ENCODE measurements at places on chromosomes 3 and 15.

DNA sequence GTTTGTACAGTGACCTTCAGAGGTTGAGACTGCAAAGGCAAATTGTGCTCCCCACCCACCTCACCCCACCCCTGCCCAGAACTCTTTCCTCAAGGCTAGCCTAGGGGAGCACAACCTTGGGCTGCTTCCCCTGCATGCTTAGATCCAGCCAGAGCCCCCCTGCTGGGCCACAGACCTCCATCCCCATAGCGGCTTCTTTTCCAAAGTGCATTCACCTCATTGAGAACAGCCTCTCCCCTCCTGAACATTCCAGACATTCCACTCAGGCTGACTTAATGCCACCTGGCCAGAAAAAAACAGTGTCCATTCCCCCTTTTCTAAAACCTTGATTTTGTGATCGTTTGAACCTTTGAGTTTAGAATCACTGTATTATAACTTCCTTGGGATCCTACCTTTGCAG is 124.4 kb upstream of the TOPAZ1 start:
- no peak for DNase-seq

DNA sequence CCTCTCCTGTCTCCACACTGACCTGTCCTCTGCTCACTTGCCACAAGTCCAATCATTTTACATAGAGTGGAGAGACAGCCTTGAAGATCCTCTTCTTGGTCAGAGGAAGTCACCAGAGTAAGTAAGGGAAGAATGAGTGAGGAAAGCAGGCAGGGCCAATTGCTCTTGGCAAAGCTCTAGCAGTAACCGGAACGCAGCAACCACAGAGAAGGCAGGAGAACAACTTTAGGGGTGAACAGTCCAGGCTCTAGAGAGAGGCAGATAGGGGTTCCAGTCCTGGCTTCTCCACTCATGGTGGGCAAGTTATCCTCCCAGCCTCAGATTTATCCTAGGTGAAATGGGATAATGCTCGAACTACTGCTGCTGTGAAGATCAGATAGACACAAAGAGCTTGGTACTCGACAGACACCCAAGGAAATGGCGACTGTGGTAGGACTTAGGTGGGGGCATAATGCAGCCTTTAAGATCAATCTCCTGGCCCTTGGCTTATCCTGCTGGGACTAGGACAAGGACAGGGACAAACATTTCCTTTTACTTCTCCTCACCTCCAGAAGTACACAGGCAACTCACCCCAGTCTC is 1.2 kb upstream of the ADAMTSL3 start:
- no peak for DNase-seq

GRCh38 chr15:70447521-70447920 is 315.8 kb downstream of the UACA start:
- no peak for DNase-seq

GRCh38 chr15:52284164-52284563 is 11.4 kb downstream of the MYO5C start:
- DNase-seq: no peak

DNA sequence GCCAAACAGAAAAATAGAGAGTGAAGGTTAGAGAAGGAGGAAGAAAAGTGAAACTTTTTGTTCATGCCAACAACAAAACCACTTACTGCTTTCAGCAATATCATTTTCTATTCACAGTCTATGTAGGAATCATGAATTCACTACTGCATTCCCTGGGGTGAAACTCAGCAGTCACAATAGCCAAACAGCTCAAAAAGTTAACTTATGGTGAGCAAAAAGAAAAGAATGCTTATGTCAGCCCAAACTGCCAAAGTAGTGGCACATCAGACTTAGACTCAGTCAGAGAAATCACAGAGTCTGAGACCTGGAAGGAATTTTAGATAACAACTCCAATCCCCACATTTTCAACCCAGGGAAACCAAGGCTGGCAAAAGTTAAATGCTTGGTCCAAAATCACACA is 238.7 kb upstream of the TMCO5A start:
- DNase-seq: no peak

Data from HAP-1 (cell line).